ENCODE measurements at places on chromosomes 1 and 21. TPM values are rescaled to one million over a fixed set of nuclear protein-coding genes. Genes with fewer than 3 reads are reported as not detected.

DNA sequence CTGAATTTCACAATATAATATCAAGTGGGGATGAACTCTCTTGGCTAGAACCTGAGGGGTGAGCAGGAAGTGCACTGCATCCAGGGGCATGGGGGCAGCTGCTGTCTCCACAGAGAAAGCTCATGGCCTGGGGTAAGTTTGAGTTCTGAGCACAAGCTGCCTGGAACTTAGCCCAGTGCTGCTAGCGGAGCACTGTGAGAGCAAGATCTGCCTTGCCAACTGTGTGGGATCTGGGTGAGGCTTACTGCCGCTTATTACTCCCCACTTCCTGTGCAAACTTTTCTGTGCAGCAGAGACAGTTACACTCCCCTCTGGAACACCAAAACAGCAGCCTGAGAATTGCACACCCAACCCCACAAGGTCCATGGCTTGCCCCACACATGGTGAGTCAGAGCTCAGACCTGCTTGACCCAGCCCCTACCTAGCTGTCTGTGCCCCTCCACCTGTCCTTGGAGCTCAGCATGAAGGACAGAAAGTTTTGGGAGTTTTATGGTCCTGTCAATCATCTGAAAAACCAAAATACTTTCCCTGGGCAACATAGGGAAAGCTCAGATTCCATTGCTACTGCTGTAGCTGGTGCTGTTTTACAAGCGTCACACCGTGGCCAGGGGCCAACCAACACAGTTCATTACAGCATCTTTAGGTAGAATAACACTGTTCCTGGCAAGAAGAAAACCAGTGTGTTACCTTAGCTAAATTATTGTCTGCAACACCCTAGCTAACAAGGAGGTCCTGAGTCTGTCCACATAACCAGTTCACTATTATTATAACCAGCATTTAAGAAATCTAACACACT is 762.1 kb upstream of the NEGR1 start:
- no peak for DNase-seq

DNA sequence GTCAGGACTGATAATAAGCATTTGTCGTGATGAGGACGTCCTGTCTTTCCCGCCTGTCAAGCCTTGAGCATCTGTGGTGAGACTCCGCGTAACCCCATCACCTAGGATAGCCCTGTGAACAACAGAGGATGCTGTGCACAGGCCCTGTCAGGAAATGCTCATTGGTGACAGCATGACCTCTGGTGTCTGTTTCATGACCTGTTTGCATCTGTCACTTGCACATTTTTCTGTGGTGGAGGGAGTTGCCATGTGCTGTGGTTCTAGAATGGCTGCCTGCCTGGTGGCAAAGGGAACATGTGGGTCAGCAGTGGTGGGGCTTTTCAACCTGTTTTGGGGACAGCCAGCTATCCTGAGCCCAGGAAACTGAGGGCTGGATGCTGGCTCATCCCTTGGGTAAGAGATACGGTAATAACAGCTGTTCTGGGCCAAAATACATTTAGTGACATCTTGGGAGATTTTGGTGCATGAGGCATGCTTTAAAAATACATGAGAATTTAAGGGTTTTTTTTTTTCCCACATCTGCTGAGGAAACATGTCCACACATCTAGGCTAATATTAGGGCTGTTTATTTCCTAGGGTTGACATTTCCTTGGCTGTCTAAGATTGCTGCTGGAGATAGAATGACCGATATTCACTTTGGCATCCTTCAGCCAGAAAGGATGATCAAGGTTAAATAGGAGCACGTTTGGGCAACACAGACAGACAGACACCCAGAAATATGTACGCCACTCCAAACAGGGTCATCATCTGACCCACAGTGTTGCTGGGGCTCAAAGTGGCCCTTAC is 52.9 kb downstream of the KCNC4 start:
- DNase-seq: no peak

ANXA9 gene
- total RNA-seq: not detected

TRIM17 gene
- not detected for total RNA-seq

DNA sequence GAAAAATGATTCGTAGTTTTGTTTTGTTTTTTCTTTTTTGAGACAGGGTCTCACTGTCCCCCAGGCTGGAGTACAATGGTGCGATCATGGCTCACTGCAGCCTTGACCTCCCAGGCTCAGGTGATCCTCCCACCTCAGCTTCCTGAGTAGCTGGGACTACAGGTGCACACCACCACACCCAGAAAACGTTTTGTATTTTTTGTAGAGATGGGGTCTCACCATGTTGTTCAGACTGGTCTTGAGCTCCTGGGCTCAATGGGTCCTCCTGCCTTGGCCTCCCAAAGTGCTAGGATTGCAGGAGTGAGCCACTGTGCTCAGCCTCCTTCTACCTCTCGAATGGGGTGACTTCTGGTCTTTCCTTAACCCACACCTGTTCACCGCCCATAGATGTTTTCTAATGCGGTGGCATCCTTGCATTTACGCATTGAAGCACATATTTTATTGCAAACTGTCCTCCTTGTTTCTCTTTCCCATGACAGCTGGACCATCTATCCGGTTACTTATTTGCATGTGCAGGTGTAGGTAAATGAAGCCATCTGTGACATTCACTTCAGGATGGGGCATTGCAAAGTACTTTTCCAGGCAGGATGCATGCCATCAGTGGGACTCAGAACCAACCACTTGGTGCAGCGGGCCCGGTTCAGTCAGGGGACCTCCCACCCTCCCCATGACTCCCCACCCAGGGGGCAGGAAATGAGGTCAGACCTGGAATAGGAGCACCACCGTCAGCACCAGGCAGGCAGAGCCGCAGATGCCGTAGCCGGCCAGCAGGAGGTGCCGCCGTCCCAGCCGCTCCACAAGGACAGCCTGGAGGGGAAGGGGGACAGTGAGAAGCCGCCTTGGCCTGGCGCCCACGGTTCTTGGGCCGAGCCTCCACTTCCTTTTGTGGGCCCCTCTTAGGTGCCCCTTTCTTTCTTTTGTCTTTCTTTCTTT is 16.5 kb downstream of the SLC2A7 start:
- peak; percentile 40 for DNase-seq

PLA2G2C gene
- not detected for total RNA-seq
